ENCODE measurements at places on chromosomes 3 and 15.

GRCh38 chr15:70582143-70582945, 181.0 kb downstream of the UACA start:
- peak; percentile 72 for DNase-seq

DNA sequence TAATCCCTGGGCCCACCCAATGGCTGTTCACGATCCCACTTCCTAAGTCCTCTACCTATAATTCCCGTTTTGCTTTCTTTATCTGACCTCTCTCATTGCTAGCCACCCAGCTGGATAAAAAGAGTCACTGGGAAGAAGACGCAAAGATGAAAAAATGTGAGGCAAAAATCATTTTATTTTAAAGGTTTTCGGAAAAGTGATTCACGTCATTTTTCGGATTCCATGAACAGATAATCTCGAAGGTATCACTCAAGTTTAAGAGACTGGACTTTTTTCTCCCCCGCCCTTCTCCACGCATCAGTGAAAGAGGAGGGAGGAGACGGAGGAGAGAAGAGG, 266.6 kb downstream of the CGGBP1 start:
- DNase-seq = no peak

GRCh38 chr15:88878720-88879184, 16.6 kb downstream of the HAPLN3 start:
- DNase-seq = peak; percentile 30

- DNase-seq = no peak
Observed at GRCh38 chr3:184262764-184263179, 1.4 kb upstream of the CAMK2N2 start.

- no peak for DNase-seq
Observed at GRCh38 chr3:119747357-119747756, 34.5 kb upstream of the NR1I2 start.

- DNase-seq = no peak
Observed at GRCh38 chr15:68504681-68505170, 72.8 kb upstream of the ITGA11 start.

DNA sequence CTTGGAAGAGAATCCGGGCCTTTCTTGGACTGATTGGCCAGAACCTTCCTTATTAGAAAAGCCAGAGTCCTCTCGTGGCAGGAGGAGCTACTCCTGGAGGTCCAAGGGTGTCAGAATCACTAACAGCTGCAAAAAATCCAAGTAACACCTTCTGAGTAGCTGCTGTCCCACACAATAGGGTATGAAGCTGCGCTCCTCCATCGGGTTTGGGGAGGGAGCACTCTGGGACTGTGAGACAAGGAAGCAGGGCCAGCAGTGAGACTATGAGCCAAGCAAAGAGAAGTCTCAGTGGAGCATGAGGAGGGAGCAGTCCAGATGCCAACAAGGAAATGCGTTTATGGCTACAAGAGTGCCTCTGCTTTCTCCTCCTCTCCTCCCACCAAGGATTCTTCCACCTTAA, 21.7 kb downstream of the SEMA3G start:
- no peak for DNase-seq

GRCh38 chr3:71518089-71518488, 65.4 kb downstream of the FOXP1 start:
- DNase-seq = no peak

- no peak for DNase-seq
Observed at GRCh38 chr15:71091601-71092000, 23.7 kb upstream of the THSD4 start.

DNA sequence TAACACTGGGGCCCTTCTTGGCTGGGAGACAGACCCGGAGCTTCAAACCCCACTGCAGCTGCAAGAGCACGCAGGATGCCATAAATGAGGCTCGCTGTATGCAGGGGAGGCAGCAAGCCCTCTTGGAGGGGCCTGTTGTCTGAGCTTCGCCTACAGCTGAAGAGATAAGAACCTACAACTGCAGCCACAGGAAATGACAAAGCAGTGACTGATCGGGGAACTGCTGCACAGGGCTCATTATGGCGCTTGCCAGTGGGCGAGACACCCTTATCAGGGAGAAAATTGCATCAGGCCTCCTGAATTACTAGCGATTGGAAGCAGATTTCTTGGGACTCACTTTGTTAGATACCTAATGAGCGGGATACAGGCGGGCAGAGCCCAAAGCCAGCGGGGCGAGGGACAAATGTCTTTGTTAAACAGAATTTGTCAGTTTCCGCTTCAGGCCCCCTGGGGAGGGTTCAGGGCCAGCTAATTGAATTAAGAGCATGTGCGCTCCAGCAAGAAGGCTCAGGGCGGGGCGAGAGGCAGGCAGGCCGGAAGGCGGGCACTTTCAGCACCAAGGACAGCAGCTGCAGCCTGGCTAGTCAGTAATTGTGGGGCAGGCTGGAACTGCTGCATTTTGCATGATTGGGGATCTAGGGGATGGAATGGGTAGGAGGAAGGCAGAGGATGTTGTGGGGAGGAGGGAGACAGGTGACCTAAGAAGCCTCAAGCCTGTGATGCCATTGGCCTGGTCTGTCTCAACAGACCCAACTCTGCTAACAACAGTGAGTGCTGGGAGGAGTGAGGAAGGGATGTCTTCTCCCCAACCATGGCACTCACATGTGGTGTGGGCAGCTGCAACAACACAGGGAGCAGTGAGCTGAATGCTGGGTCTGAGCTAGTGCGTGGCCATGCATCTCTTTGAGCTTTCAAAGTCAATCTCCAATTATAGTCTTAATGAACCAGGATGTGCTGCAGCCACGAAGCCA, 55.3 kb downstream of the CCDC33 start:
- DNase-seq = peak; percentile 73

- DNase-seq = no peak
Observed at GRCh38 chr3:128620268-128620691, 30.3 kb downstream of the RPN1 start.

DNA sequence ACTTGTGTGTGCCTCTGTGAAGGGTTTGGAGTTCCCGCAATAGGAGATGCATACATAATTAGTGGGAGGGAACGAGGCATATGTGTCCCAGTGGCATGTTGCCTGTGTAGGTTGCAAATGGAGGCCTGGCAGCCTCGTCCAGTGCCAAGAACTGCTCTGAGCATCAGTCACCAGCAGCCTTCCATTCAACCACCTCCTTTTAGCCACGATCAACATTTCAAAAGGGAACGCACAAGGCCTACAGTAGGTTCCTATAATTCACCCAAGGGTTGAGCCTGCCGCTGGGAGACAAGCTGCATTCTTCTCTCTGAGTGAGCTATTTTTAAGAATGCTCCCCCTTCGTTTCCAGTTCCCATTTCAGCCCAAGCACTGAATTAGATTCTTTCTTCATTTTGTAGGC, 78.8 kb upstream of the CTNNB1 start:
- no peak for DNase-seq

DNA sequence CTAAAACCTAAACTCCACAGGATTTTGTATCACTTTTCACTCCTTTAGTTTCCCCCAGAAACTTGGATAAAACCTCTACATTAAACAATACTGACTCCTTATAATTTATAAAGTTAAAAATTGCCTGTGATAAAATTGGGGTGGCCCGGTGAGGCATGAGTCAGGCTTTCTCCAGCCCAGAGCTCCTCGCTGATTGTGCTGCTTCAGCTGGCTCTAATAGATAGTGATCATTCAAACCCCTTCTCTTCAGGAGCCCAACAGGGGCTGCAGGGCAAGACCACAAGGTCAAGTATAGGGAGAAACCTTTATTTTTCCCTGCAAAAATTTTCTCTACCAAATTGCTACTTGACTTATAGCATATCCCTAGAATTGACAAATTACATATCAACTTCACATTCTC, 308.2 kb downstream of the PLCL2 start:
- no peak for DNase-seq

GRCh38 chr3:57688291-57688690, 4.6 kb downstream of the DENND6A start:
- no peak for DNase-seq

- DNase-seq = no peak
Observed at GRCh38 chr15:33844597-33844996, 123.7 kb upstream of the CHRM5 start.

DNA sequence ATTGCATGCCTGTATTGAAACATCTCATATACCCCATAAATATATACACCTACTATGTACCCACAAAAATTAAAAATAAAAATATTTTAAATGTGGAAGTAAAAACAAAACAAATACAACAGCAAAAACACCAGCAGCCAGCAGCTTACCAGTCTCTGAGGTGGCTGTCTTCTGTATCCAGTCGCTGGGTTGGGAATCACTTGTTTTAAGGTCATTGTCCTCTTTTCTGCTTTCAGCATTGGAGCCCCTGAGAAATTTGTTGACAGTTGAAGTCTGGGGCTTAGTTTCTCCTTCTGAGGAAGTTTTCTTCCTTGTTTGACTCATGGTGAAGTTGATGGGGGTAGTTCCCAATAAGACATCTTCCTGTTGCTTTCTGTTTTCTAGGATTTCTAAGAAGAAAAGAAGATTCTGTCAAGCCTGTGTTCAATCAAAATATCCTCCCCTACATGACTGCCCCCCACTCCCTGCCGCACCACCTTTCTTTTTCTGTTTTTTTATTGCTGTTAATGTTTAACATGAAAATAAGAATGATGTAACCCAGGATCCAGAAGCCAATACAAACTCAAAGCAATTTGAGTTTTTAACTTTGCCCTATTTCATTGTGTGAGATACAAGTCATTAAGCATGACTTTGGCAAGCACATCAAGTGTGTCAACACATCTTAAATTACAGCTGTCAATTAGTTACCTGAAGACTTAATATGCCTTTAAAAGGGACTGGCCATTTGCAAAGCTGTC, at the start of gene LRRC31:
Gene LRRC31, minus strand, starts transcription at position 452 of the 737 bp plus-strand sequence. Its CDS starts 128 bp downstream, at position 324.
- DNase-seq = no peak

GRCh38 chr15:41779662-41780157, 5.4 kb downstream of the MAPKBP1 start:
- no peak for DNase-seq

- no peak for DNase-seq
Observed at GRCh38 chr3:123853686-123854372, 30.3 kb downstream of the MYLK start.

DNA sequence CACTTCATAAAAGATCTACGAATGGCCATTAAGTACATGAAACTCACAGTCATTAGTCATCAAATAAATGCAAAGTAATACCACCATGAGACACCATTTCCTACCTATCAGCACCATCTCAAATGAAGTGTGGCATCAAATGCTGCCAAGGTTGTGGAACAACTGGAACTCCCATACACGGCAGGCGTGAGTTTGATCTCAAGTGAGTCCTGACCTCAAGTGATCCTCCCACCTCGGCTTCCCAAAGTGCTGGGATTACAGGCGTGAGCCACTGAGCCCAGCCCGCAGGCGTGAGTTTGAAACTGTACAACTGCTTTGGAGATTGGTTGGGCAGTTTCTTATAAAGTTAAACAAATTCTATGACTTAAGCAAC, 28.8 kb upstream of the HDAC11 start:
- DNase-seq = no peak

DNA sequence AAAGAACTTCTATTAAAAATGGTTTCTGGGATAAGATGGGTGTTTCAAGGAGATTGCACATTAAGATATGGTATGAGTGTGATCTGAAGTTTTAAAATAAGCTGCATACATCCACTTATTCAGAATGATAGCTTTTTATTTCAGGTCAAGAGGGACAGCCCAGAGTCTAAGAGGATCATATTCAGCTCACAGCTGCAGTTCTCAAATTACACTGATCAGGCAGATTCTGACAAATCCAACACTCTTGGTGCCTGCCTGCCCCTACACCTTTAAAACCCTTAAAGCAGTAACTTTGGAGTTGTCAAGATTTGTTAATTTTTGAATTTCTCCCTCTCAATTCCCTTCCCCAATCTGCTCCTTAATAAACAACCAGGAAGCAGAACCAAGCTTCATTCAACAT, 9.1 kb upstream of the TMEM87A start:
- no peak for DNase-seq

- no peak for DNase-seq
Observed at GRCh38 chr3:149703466-149703865, 45.6 kb upstream of the WWTR1 start.

GRCh38 chr15:92963794-92964193, 63.7 kb downstream of the CHD2 start:
- DNase-seq = no peak

DNA sequence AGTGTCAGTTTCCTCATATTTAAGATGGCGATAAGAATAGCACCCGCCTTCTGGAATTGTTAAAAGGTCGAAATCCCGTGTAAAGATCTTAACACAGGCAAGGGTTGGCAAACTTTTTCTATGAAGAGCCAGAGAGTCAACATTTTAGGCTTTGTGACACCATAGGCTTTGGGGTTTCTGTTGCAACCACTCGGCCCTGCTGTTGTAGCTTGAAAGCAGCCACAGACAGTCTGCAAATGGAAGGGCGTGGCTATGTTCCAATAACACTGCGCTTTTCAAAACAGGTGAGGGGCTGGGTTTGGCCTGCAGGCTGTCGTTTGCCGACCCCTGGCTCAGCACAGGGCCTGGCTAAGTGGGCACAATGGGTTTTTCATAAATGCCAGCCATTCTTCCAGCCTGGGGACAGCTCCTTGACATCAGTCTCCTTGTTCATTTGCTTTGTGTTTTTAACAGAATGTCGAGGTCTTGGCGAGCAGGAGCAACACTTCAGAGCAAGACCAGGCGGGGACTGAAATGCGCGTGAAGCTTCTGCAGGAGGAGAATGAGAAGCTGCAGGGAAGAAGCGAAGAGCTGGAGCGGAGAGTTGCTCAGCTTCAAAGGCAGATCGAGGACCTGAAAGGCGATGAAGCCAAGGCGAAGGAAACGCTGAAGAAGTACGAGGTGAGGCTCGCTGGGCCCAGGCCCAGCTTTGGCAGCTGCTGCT, 75.2 kb upstream of the MYZAP start:
- no peak for DNase-seq

GRCh38 chr3:12471241-12471640, 13.0 kb upstream of the TSEN2 start:
- DNase-seq = no peak

DNA sequence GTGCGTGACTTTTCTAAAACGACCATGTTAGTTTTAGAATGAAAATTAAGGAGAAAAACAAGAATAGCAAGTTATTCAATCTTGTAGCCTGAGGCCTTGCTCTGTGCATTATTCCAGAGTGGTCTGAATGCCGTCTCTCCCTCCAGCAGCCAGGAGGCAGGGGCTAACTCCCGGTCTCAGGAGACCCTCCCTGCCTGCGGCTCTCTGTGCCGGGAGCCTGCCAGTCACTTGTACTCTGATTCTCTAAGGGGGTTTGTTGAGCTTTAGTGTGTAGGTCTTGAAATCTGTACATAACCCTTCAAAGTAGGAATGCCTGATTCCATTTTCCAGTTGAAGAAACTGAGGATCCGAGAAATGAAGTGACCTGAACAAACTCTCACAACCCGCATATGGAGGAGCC, 97.3 kb downstream of the ARNT2 start:
- DNase-seq = no peak

DNA sequence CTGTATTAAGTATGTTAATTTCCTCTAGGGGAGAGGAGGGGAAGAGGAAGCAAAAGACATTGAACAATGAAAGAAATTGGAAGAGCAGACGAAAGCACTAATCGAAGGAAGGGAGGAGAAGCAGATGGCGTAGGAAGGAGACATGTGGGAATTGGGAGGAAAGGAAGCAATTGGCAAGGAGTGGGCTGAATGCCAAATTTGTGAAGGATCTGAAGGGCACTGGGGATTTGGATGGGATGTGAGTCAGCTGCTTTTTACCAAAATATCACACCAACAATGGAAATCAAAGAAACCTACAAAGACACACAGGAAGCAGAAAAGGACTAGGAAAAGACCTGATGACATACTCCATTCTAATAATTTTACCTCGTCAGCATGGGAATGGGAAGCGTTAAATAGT, 1029.8 kb downstream of the ROBO1 start:
- no peak for DNase-seq
